ENCODE measurements at places on chromosomes 12 and 14. TPM values are rescaled to one million over a fixed set of nuclear protein-coding genes. Genes with fewer than 3 reads are reported as not detected.
A peak's percentile ranks its signal among the peaks of the same experiment; 100 is the strongest.

Gene PTPN11
- total RNA-seq, result 108 TPM

Gene TMTC1
- total RNA-seq, result 16.1 TPM

Gene BDKRB1
- total RNA-seq, result not detected

Gene CD4
- total RNA-seq, result 0.88 TPM

Gene NKX2-1
- not detected for total RNA-seq

Gene ACOT4
- 1.8 TPM for total RNA-seq

Gene NRIP2
- 0.15 TPM for total RNA-seq

Gene KCTD10
- 67.1 TPM for total RNA-seq

Gene TAS2R50
- total RNA-seq, result 0.77 TPM

Gene TOMM20L
- not detected for total RNA-seq

Gene MRPL42
- 112 TPM for total RNA-seq

Gene KCNH3
- total RNA-seq, result 0.26 TPM

Gene DHRS2
- total RNA-seq, result 0.66 TPM

Gene HOXC6
- total RNA-seq, result not detected

- DNase-seq, result no peak
These were observed 4.2 kb upstream of the PLEKHA5 start for GRCh38 chr12:19125325-19125724.

- no peak for DNase-seq
These were observed 30.9 kb downstream of the GRIN2B start for GRCh38 chr12:13950502-13950901.

- DNase-seq, result no peak
These were observed 24.0 kb downstream of the FAM222A start for GRCh38 chr12:109737631-109738030.

GRCh38 chr14:104856869-104857860 is 7.9 kb upstream of the CEP170B start:
- DNase-seq, result peak; percentile 32

GRCh38 chr12:101430456-101430855 is 22.9 kb upstream of the ARL1 start:
- DNase-seq, result no peak

DNA sequence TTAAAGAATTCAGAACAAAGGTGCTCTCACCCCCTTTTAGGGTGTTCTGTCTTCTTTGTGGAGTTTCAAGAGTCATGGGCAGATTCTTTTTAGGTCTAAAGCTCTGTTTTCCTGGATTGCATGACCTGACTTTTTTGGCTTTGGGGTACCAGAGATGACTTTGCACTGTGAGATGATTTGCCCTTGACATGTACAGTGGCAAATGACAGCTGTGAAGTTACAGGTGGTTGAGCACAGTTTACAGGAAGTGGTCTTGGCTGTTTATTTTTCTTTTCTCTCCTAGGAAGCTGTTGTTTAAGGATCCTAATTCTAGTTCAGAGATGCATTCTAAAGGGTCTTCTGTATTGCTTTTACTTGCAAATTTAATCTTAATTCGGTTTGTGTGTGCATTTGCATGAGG is 83.8 kb upstream of the METAP2 start:
- DNase-seq, result no peak

DNA sequence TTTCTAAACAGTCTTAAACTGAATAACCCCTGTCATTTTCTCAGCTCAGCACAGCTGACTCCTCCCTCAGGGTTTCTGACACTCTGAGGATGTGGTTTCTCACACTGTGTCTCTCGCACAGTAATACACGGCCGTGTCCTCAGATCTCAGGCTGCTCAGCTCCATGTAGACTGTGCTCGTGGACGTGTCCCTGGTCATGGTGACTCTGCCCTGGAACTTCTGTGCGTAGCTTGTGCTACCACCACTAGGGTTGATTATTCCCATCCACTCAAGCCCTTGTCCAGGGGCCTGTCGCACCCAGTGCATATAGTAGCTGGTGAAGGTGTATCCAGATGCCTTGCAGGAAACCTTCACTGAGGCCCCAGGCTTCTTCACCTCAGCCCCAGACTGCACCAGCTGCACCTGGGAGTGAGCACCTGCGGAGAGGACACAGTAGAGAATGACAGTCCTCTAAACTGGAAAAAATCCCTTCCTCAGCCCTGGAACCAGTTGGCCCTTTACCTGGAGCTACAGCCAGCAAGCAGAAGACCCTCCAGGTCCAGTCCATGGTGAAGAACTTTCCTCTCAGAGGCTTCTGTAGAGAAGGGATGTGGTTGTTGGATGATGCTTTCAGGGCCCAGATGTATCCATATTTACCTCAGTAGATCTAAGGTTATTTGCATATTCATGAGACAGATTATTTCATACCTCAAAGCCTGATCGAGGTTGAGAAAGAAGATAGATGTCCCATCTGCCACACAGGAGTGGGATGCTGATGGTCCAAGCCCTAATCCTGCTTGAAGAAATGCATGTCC is 984.8 kb downstream of the TMEM121 start:
- no peak for DNase-seq

DNA sequence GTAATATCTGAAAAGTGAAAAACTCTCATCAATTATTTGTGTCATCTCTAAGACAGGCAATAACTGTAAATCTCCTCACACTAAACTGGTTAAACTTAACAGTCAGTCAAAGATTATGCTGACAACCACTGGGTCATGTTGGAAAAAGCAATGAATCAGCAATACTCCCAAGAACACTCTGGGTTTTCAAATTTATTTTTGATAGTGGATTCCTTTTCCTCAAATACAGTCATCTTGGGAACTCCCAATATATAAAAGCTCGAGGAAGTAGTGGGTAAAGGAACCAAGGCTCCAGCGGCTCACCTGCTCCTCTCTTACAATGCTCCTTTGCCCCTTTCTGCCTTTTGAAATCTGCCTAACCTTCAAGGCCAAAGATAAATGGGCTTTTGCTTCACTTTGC is 70.0 kb downstream of the ARMH4 start:
- DNase-seq, result no peak

GRCh38 chr12:64412459-64412858 is 8.3 kb downstream of the XPOT start:
- no peak for DNase-seq

DNA sequence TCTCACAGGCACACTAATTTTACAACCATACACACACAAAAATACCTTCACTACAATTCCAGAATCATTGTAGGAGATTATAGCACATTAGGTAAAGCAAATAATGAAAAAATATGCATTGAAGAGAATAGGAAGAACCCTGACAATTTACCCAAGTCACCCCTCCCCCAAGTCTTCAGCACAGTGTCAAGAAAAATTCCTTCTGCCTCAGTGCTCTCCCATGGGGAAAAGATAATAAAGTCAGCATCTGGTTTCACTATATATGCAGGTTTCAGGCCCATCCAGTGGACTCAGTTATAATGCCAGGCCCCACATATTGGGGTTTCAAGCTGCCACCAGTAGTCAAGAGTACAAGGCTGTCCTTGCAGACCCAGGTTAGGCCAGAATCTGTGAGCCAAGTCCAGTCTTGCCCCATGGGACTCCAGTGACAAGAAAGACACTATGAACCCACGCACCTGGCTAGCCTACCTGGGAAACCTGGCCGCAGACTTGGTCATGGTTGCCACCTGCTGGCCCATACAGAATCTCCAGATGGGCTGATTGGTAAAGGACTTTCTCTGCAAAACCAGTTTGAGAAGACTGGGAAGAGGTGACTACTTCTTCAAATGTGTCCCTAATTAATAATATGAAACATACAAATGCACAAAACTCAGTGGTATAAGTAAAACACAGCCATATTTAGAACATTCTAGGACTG is 398.6 kb upstream of the FLRT2 start:
- peak; percentile 66 for DNase-seq

DNA sequence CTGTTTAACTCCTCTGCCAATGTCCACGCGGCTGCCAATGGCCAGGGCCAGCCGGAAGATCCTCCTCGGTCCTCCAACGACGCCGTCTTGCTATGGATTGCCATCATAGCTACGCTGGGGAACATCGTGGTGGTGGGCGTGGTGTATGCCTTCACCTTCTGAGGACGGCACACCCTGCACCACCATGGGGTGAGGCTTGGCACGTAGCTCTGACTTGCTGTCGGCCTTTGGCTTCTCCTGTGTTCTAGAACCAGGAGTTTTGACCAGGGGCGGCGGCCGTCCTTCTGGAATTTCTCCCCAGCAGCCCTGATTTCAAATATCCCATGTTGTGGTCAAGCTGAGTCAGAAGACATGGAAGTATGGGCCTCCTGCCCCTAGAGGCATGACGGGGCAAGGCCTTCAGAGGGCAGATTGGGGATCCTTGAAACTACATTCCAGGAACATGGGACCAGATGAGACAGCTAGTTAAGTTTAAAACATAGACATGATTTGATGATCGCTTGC is 47.5 kb downstream of the C14orf132 start:
- DNase-seq, result no peak

GRCh38 chr14:64707661-64708060 is 3.4 kb downstream of the PLEKHG3 start:
- DNase-seq, result no peak

DNA sequence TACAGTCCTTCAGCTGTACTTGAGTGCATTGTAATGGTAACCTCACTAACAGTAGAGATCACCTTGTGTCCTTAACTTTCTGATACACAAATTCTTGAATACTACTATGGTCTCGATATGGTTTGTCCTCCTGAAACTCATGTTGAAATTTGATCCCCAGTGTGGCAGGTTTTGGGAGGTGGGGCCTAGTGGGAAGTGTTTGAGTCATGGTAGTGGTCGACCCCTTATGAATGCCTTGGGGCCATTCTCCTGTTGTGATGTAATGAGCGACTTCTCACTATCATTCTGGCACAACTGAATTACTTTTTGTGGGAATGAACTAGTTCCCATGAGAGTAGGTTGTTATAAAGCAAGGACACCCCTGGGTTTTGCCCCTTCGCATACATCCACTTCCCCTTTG is 52.3 kb downstream of the IPO8 start:
- no peak for DNase-seq

DNA sequence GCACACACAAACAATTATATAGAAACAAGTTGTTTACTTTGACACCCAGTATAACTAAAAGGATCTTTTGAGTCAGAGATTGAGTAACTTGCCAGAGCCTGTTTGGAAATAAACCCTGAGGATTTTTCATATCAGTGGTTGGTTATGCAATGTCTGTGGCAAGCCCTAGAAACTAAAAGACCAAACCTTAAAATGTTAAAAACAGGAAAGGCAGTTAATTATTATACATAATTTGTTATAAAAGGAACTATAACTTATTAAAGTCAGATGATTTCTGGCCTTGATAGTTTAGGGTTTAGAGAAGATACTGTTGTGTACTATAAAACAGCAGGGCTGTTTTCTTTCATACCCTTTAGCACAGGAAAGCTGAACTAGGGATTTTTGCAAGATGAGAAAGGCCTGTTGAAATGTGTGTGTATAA is 44.1 kb downstream of the PSEN1 start:
- no peak for DNase-seq

DNA sequence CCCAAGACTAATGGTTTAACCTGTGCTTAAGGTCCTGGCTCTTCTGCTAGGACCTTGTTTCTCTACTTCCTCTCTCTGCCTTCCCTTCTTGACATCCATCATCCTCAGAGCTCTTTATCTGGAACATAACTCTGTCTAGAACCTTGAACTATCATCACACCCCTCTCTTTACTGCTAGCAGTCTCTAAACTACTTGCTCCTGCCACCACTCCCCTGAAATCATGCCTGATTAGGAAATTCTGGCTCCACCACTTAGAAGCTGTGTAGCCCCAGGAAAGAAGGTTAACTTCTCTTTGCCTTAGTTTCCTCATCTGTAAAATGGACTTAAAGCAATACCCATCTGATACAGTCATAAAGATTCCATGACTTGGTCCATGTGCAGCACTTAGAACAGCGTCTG is 9.1 kb downstream of the SLC38A1 start:
- DNase-seq, result no peak

GRCh38 chr14:75088566-75089373 is 19.3 kb downstream of the ZC2HC1C start:
- DNase-seq, result peak; percentile 46

GRCh38 chr12:71942703-71943102 is 4.1 kb downstream of the TPH2 start:
- no peak for DNase-seq

- no peak for DNase-seq
These were observed 39.1 kb downstream of the WDR20 start for GRCh38 chr14:102178806-102179205.

DNA sequence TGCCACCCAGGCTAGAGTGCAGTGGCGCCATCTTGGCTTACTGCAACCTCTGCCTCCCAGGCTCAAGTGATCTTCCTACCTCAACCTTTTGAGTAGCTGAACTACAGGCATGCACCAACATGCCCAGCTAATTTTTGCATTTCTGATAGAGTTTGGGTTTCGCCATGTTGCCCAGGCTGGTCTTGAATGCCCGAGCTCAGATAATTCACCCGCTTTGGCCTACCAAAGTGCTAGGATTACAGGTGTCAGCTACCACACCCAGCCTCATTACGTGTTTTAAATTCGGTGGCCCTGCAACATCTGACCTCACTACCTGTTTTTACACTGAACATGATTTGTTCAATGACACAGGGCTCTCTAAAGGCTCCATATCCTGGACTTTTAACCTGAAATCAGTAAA is 22.9 kb upstream of the RDH16 start:
- DNase-seq, result no peak

GRCh38 chr12:14802247-14802646 is 1.0 kb downstream of the WBP11 start:
- DNase-seq, result no peak

GRCh38 chr14:105014032-105014431 is 6.9 kb downstream of the CDCA4 start:
- DNase-seq, result no peak

- no peak for DNase-seq
These were observed 28.5 kb downstream of the FOS start for GRCh38 chr14:75306927-75307699.
